ENCODE measurements at places on chromosomes 6 and 20. TPM values are rescaled to one million over a fixed set of nuclear protein-coding genes. Genes with fewer than 3 reads are reported as not detected.

GRCh38 chr6:138986578-138986977, 1.5 kb downstream of the REPS1 start:
- peak; percentile 14 for ATAC-seq

The PRDM13 gene
- not detected for total RNA-seq

The ETV7 gene
- total RNA-seq, result 2.6 TPM

- ATAC-seq, result no peak
These were observed 101.6 kb upstream of the TMEM30A start for GRCh38 chr6:75386050-75386770.

The LBP gene
- not detected for total RNA-seq

The ADGRF1 gene
- total RNA-seq, result not detected

GRCh38 chr6:157226761-157227160, 96.6 kb downstream of the TMEM242 start:
- ATAC-seq, result no peak

GRCh38 chr6:128432394-128432793, 88.0 kb downstream of the PTPRK start:
- no peak for ATAC-seq

GRCh38 chr20:34210271-34210670, 31.0 kb upstream of the ASIP start:
- no peak for ATAC-seq

DNA sequence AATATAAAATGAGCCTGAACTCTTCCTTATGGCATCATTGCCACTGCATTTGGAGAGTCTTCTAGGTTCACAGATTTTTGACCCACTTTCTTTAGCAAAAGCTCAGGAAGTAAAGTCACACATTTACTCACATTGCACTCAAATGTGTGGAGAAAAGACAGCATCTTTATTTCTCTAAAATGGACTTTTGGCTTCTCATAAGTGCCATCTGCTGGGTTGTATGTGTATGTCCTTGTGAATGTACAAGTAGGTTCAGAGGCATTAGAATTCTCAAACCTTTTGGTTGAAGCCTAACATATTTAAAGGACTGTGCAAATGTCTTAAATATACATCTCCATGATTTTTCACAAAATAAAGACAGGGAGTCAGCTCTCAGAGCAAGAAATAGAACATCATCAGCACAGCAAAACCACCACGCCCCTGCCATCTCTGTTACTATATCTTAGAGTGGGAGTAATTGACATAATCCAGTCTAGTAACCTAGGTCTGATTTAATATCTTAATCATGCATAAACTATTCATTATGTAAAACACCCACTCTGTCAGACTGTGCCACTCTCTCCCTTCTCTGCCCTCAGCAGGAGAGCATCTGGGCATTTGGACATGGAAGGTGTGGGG, 42.2 kb upstream of the SPTLC3 start:
- no peak for ATAC-seq

- no peak for ATAC-seq
These were observed 14.9 kb upstream of the MAPK13 start for GRCh38 chr6:36115412-36115811.

The ANKRD66 gene
- not detected for total RNA-seq

The ADGRF4 gene
- not detected for total RNA-seq

- ATAC-seq, result no peak
These were observed 363.1 kb upstream of the PTCHD4 start for GRCh38 chr6:48474136-48474535.

The CHD6 gene
- 16.5 TPM for total RNA-seq

DNA sequence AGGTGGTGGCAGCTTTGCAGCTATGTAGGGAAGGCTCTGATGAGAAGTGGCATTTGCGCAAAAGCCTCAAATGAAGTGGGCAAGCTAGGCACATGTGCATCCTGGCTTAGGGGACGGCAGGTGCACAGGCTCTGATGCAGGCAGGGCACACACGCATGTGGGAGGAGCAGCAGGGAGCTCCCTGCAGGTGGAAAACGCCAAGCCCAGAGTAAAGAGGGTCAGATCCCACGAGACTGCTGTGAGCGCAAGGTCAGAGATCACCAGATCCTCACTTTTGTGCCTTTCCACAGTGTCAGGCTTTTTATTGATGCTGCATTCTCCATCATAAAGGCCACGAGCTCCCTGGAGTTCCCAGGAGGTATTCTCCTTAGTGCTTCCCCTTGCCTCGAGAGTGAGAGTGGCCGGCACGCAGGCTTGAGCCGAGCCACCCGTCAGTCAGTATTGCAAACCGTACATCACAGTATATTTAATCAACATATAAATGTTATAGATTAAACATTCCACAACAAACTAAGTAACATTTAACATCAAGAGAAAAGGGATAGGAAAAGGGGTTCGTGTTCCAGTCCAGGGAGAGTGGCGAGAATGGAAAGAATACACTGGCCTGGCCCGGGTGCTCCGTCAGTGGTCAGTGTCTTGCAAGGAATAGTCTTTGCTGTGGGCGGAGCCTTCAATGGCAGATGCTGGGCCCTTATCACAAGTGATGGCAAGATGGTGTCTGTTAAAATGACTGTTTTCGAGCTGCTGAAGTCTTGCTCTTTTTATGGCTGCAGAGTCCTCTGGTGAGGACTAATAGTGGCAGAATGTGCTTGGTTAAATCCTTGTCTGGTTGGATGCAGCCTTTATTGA, 109.4 kb downstream of the SYNDIG1 start:
- no peak for ATAC-seq

DNA sequence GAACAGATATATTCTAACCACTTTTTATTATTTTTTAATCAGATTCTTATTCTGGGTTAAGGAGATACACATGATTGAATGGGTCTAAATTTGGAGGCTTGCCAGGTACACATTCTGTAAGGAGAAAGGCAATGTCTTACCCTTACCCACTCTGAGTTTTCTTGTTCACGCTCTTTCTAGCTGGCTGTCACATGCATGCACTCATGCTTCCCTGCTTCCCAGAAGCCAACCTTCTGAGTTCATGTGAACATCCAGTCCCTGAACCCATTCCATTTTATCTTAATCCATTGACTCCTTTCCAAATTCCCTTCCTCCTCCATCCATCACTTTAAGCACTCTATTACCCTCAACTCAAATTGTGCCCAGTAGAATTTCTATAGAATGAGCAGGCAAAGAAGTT, 17.5 kb upstream of the MOCS1 start:
- ATAC-seq, result no peak

The NOX3 gene
- total RNA-seq, result not detected

- no peak for ATAC-seq
These were observed 34.9 kb upstream of the LOC128125822 start for GRCh38 chr6:63537201-63537958.

DNA sequence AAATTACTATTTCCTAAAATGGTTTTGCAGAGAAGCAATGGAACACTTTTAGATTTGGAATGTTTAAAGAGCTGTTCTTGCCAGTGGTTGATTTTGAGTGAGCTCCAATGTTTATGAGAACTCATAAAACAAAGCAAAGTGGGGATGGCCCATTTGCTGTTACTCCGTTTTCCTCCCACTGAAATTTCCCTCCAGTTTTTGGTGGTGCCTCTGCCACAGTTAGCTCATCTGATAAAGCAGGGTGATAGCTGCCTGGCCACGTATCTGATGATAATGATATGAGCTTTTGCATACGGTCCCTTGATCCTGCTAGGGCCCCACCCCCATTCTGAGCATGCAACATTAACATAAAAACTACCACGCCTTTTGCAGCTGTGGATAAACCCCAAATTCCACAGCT, 10.4 kb downstream of the CD83 start:
- ATAC-seq, result no peak

- no peak for ATAC-seq
These were observed 163.3 kb upstream of the RALGAPA2 start for GRCh38 chr20:20875716-20876115.

The ARMC2 gene
- 2.9 TPM for total RNA-seq

The PNPLA1 gene
- total RNA-seq, result not detected

- peak; percentile 94 for ATAC-seq
These were observed 13.5 kb downstream of the PFDN4 start for GRCh38 chr20:54221353-54221752.

DNA sequence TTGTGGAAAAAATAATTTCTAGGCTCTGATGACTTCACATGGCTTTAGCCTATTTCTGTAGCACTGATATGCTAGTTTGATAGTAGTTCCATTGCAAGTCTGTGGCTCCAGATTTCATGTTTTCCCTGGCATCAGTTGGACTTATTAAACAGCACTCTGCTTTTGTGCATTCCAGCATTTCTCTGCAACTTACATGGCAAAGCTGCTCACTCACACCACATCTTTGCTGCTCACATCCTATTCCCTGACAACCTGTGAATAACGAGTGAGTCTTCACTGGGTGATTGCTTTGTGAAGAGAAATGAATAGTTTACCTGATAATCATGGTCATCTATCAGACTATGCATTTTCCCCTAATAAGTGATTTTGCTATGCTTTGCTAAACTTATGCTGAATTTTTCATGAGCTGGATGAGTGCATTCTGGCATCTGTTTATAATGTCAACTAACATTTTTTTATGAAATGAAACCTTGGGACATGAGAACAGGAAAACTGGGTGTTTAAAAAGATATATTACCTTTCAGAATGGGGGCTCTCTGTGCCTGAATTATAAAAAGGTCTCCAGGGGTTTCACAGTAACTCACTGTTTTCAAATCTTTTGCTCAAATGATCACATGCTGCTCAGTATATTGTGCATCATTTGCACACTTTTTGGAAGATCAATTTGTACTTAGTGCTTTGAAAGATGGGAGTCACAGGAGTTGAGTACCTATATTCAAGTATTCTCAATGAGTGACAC, 301.8 kb downstream of the TBC1D32 start:
- ATAC-seq, result no peak

DNA sequence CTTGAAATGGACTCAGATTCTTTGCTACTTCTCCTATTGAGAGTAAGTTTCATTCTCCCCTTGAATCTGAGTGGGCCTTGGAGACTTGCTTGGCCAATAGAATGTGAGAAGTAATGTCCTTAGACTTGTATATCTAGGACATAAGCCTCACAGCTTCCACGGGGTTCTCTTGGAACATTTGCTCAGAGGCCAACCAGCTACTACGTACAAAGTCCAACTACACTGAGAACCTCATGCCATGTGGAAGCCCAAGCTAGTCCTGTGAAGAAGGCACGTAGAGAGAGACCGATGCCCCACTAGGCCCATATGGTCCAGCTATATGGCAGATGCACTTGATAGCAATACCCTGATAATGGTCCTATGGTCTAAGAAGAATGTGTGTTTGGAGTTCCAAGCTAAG, 22.9 kb downstream of the TMEM14A start:
- no peak for ATAC-seq

DNA sequence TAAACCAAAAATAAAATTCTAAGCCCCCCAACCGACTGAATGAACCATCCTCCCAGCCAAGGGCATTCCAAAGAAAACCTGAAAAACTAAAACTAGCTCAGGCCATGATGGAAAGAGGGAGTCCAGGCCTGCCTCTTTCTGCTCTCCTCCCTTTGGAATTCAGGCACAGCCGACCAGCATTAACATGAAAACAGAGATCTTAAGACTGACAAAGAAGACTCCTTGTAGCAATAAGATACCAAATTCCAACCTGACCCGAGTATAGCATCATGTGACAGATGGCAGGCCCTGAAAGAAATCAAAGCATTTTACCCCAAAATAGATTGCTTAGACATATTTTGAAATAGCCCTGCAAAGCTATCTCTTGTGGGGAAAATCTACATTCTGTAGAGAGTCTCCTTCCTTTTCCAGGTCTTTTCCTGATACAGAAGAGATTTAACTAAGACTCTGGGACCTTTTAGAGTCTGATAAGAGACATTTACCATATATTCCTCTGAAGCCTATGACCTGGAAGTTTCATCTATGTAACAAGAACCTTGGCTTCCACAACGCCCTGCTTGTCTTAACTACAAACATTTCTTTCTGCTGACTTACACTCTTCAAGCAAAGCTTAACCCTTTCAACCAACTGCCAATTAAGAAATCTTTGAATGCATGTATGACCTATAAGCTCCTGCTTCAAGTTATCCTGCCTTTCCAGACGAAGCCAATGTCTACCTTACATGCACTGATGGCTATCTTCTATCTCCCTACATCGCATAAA, 22.2 kb upstream of the TXLNB start:
- no peak for ATAC-seq

DNA sequence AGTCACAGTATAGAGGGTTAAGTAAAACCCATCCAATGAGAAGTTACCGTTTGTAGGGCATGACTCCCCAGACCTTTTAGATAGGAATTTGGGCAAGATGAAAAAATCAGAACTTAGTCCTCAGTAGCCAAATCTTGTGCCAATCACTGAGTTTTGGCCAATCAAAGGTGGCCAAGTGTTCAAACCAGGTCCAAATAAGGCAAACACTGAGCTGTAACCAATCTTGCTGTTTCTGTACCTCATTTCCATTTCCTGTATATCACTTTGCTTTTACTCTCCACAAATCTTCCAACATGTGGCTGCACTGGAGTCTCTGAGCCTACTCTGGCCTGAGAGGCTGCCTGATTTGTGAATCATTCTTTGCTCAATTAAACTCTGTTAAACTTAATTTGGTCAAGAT, 81.8 kb upstream of the GPR6 start:
- ATAC-seq, result no peak

The TFAP2D gene
- total RNA-seq, result not detected

DNA sequence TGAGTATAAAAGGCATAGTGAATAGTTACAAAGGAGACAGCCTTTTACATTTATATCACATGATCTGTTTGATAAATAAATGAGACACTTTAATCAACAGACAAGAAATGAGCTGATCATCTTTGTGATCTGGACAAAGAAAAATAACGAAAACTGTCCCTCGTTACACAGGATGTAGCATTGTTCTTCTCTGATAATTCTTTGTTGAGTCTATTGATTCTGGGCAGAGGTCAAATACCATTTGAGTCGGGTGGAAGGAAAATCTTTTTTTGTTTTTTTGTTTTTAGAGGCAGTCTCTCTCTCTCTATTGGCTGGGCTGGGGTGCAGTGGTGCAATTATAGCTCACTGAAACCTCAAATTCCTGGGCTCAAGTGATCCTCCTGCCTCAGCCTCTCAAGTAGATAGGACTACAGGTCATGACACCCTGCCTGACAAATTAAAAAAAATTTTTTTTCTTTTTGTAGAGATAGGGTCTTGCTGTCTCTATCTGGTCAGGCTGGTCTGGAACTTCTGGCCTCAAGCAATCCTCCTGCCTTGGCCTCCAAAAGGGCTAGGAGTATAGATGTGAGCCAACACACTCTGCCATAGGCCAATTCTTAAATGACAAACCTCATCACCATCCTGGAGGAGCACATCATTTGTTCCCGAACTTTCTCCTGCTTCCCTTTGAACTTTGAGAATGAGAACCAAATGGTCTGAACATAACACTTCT, 41.8 kb downstream of the CCDC170 start:
- ATAC-seq, result no peak

GRCh38 chr6:39095578-39095977, 19.4 kb downstream of the SAYSD1 start:
- no peak for ATAC-seq

The PAK5 gene
- not detected for total RNA-seq

DNA sequence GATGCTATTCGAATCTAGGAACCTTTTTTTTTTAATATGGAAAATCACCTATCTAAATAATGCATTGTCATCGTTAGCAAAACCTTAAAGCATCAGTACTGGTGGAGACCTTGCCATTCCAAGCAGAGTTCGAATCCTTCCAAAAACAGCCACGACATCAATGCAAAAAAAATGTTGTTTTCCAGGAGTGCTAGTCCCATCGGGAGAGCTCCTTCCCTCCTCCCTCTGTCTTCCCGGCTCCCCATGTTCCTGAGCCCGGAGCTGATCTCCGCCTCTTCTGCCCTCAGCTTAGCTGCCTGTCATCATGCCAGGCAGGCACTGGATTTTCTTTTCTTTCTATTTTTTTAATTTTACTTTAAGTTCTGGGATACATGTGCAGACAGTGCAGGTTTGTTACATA, 153.6 kb upstream of the QKI start:
- ATAC-seq, result no peak

Measured in activated T-helper 17 cell treated with anti-CD3 and anti-CD28 coated beads, Interleukin-2, amount 50 U/mL, for 72 hours (primary cell).